HCT116 (cell line): ENCODE measurements at places on chromosomes 5 and 9. TPM values are rescaled to one million over a fixed set of nuclear protein-coding genes. Genes with fewer than 3 reads are reported as not detected.

Gene CDH9
- total RNA-seq = not detected

Gene LRSAM1
- 25.9 TPM for total RNA-seq

GRCh38 chr5:108028412-108028811, 353.5 kb downstream of the FBXL17 start:
- no peak for DNase-seq

GRCh38 chr9:133420392-133420827, 1.8 kb upstream of the ADAMTS13 start:
- DNase-seq = no peak

- DNase-seq = no peak
These were observed 74.9 kb upstream of the HMHB1 start for GRCh38 chr5:143737062-143737461.

- DNase-seq = no peak
These were observed 1.1 kb downstream of the MTMR12 start for GRCh38 chr5:32311404-32312196.

GRCh38 chr5:164824671-164825070, 1319.3 kb downstream of the MAT2B start:
- no peak for DNase-seq

GRCh38 chr5:56202483-56202882, 30.6 kb downstream of the ANKRD55 start:
- no peak for DNase-seq

GRCh38 chr5:90613459-90613858, 54.9 kb downstream of the ADGRV1 start:
- DNase-seq = no peak

DNA sequence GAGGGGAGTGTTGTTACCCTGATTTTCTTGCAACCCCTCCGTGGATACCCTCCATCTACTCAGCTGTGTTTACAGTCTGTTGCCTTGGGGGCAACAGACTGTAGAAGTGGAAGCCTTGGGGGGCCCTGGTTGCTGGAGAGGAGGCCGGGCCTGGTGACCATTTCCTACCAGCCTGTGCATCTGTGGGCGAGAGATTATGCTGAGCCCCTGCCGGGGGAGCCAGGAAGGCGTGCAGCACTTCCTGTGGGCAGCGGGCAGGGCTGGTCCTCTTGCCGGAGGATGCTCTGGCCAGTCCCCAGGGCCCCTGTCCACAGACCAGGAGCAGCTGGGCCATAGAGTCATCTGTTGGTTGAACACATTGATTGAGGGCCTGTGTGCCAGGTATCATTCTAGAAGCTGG, 11.1 kb downstream of the ERGIC1 start:
- DNase-seq = no peak

DNA sequence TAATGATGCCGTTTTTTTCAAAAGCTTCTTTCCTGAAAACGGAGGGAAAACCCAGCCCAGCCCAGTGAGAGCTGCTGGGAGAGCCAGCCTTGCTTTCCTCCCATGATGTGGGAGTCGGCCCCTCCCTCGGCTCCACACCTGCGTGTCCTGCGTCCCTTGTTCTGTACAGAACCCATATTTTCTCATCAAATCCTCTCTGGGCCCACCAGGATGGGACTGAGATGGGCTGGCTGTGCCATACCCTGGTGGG, 8.9 kb downstream of the FLT4 start:
- DNase-seq = no peak

- no peak for DNase-seq
These were observed 13.5 kb upstream of the MAP1B start for GRCh38 chr5:72093824-72094223.

DNA sequence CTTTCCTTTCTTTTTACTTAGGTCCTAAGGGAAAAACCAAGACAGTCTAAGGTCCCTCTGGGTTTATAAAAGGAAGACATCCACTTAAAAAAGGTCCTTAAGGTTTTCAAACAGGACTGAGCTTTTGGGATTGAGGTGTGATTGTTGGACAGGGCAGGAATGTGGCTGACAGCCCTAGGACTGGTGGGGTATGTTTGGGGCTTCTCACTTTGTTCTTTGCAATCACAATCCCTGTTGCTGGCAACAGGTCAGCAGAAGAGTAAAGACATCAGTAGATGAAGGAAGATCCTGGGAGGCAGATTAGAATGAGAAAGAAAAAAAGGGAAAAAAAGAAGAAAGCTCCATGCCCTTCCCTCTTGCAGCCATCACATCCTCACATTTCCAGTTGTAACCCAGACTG, 101.4 kb upstream of the TARS1 start:
- no peak for DNase-seq
